HFF-Myc (cell line): ENCODE measurements at places on chromosomes 5 and 9.

- DNase-seq: no peak
Measured at GRCh38 chr5:108686676-108687075, 61.0 kb upstream of the FER start.

- no peak for DNase-seq
Measured at GRCh38 chr5:177393990-177394389, 6.5 kb downstream of the PFN3 start.

GRCh38 chr9:87725900-87726709 is at the start of gene CTSL:
Gene CTSL (plus strand): TSS chr9:87726119. CDS start chr9:87727604, 1,485 bp downstream.
- peak; percentile 24 for DNase-seq

GRCh38 chr9:124665391-124666058 is 105.6 kb downstream of the NR6A1 start:
- peak; percentile 14 for DNase-seq

GRCh38 chr5:96172436-96172835 is 210.8 kb upstream of the ELL2 start:
- no peak for DNase-seq

DNA sequence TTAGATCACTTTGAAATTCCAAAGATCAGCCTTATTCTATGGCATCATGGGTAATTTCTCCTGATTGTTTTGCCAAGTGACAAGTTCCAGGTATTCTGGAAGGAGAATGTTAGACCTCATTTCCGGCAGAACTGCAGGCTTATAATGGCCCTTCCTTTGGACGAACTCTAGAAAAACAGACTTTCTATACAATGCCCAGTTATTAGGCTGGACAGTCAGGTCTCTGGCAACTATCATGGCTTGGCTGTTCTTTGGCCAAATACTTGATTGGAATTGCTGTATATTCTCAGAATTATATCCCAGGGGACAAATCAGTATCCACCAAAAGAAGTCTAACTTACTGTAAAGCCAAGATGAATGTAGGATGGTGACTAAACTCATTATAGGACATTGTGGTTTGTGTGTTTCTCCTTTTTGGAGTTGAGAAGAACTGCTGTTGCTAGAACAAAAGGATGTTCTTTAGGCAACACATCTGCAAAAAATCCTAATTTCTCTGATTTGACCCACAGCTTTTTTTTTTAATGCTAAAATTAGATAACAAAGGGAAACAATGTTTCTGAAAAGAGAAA is 69.0 kb downstream of the ADAMTSL1 start:
- DNase-seq: no peak

DNA sequence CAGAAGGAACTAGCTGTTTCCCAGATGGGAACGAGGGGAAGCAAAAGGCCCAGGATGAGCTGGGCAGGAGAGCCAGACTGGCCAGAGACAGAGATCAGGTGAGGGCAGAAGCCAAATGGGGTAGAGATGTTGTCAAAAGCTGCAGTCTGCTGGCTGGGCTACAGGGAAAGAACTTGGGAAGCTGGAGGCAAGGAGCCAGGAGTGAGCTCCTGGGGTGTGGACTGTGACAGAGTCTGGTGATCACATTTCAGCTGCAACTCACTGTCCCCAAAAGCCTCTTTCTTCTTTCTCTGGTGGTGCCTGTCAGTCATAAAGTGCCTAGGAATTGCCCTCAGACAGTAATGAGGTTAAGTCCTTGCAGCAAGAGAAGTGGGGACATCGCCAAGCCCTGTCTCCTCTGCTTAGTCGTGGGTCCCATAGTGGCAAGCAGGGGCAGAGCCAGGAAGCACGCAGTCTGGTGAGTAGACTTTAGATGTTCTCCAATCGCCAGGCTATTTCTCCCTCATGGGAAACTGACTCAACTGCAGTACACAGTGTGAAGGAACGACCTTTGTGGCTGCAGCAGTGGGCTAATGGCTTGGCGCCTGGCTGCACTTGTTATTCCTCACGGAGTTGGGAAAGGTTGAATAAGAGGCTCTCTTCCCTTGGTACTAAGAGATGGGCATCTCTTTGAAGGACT is 2.5 kb upstream of the FSD1L start:
- no peak for DNase-seq

- no peak for DNase-seq
Measured at GRCh38 chr5:171275841-171276544, 33.1 kb upstream of the TLX3 start.

GRCh38 chr5:56506211-56506965 is 273.3 kb upstream of the ANKRD55 start:
- no peak for DNase-seq

- DNase-seq: no peak
Measured at GRCh38 chr9:4276856-4277255, 23.0 kb downstream of the GLIS3 start.

- no peak for DNase-seq
Measured at GRCh38 chr9:87670572-87671264, 55.2 kb upstream of the CTSL start.

DNA sequence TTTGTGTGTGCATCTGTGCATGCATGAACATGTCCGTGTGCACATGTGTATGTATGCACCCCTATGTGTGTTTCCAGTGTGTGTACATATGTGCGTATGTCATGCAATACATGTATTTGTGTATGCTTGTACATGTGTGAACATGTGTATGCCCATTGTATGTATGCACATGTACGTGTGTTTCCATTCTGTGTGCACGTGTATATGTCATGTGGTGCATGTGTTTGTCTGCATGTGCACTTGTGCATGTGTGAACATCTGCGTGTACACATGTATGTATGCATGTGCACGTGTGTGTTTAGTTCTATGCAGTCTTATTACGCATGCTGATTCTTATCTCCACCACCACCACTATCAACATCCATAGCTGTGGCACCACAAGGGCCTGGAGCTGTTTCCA is 403.5 kb upstream of the IRX4 start:
- no peak for DNase-seq

GRCh38 chr5:136679233-136679632 is 313.9 kb upstream of the TRPC7 start:
- DNase-seq: no peak

GRCh38 chr5:103211576-103212561 is 46.7 kb upstream of the MACIR start:
- DNase-seq: no peak

DNA sequence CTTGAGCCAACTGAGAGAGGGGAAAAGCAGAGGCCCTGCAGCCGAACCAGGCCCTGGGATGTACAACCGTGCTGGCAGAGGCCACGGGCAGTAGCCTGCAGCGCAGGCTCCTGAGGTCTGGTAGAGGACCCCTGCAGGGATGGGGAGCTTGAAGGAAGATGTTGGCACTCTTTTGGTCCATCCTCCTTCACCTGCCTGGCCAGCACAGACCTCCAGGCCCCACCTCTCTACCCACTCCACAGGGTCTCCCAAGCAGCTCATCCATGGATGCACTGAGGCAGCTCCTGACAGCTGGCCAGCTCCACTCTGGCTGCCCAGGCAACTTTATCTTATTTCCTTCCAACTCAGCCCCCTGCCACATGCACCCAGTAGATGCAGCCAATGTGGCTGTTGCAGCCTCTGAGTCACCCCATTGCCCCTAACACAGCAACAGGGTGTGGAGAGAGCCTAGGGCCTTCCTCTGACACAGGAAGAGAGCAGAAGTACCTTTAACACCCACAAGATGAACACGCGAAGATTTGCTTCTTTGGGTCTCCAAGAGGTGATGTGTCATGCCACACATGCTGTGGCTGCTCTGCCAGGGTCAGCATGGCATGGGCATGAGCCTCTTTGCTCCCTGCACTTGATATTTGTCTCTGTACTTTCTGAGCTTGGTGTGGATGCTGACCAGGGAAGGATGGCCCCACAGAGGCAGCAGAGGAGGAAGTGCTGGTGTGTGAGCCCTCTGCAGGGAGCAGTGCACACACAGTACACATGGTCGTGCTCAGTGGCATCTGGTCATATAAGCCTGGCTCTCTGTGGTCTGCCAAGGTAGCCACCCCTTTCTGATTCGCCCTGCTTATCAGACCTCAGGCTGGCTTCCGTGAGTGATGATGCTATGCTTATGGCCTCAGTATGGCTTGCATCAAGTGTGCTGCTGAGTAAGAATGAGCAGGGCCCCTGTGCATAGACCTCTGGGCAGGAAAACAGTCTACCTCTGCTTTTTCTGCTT is 117.2 kb downstream of the NRG2 start:
- no peak for DNase-seq

DNA sequence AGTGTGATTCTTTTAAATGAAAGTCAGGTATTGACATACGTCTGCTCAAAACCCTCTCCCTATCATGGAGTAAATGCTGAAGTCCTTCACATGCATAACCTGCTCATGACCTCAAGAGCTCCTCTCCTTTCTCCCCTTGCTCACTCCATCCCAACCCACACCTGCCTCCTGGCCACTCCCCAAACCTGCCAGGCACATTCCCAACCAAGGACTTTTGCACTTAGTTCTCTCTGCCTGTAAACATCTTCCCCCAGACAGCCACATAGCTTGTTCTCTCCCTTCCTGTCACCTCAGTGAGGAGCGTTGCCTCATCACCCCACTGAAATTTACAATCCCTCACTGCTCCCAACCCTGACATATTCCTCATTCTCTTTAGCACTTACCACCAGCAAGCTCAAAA is 8.7 kb downstream of the SETD9 start:
- DNase-seq: no peak

- peak; percentile 1 for DNase-seq
Measured at GRCh38 chr5:13478831-13479465, 465.5 kb downstream of the DNAH5 start.

- DNase-seq: no peak
Measured at GRCh38 chr5:15544039-15544438, 44.1 kb downstream of the FBXL7 start.

DNA sequence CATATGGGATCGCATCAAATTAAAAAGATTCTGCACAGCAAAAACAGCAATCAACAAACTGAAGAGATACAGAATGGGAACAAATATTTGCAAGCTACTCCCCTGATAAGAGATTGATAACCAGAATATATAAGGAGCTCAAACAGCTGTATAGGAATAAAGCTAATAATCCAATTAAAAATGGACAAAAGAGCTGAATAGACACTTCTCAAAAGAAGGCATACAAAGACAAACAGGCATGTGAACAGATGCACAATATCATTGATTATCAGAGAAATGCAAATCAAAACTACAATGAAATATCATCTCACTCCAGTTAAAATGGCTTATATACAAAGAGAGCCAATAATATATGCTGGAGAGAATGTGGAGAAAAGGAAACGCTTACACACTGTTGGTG is 110.6 kb downstream of the PLCXD3 start:
- DNase-seq: no peak

- no peak for DNase-seq
Measured at GRCh38 chr9:108333530-108333983, 522.2 kb downstream of the ACTL7B start.

GRCh38 chr5:103646698-103647614 is 84.4 kb upstream of the NUDT12 start:
- DNase-seq: no peak
